Kidney (tissue), 22 donors: ENCODE measurements at places on chromosomes 5 and 9. TPM values are rescaled to one million over a fixed set of nuclear protein-coding genes. Genes with fewer than 3 reads are reported as not detected.
A peak's percentile ranks its signal among the peaks of the same experiment; 100 is the strongest.

DNA sequence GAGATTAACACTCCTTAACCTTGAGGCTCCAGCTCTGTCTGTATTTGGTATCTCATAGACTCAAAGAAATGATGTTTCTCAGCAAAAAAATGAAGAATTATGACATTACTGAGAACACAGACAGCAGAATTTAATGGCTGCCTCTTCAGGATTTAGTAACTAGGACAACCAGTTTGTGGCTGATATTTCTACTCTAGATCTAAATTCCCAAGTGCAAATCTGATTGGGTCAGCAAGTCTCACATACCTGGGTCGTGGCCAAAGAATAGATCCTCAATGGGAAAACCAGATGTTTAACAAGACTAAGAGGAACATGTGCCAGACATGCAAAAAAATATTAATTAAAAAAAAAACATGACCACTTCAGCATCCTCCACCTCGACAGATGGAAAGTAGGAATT, 608.9 kb downstream of the DTWD2 start:
- DNase-seq = no peak

DNA sequence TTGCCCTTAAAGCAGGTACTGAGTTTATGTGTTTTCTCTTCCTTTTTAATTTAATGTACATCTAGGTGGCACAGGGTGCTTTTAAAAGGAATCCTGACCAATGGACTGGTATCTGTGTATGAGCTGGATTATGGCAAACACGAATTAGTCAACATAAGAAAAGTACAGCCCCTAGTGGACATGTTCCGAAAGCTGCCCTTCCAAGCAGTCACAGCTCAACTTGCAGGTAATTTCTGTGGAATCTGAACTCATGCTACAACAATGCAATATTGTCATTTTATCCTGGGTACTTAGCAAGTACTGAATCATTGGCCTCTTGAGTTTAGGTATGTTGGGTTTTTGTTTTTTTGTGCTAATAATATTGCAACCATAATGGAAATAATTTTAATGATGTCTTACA, 14.4 kb upstream of the TMOD1 start:
- DNase-seq = no peak

DNA sequence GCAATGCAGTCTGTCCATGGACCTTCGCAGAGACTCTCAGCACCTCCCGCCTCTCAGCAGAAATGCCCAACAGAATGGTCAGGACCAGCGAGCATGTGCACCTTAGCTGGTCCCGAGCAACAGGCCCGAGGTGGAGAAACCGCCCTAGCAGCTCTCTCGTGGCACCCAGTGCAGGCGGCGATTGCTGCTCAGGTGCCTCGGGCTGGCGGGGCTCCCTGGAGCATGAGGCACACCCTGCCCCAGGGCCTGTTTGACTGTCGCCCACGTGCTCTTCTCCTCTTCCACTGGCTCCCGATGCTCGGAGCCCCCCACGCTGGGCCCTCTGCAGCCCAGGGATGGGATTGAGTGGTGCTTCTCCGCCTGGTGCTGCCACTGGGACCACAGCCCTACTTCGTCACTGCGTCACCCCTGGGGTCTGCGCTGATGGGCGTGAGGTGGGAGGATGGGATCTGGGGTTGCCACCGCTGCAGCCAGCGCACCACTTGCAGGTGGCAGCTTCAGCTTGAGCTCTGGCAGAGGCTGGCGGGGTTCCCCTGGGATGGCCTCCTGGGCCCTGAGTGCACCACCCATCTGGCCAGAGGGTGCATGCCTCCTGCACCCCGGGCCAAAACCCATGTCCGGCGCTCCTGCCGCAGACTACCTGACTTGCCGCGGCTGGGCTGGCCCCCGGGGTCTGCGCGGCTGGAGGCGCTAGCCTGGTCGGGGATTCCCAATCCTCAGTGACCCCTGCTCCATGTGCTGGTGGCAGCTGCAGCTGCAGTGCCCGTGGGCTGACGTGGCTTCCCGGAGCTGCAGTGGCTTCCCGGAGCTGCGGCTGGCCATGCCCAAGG, 244.2 kb downstream of the FOXD4L6 start:
- peak; percentile 37 for DNase-seq

- DNase-seq = no peak
Measured at GRCh38 chr5:148352696-148353095, 17.3 kb downstream of the SPINK9 start.

DNA sequence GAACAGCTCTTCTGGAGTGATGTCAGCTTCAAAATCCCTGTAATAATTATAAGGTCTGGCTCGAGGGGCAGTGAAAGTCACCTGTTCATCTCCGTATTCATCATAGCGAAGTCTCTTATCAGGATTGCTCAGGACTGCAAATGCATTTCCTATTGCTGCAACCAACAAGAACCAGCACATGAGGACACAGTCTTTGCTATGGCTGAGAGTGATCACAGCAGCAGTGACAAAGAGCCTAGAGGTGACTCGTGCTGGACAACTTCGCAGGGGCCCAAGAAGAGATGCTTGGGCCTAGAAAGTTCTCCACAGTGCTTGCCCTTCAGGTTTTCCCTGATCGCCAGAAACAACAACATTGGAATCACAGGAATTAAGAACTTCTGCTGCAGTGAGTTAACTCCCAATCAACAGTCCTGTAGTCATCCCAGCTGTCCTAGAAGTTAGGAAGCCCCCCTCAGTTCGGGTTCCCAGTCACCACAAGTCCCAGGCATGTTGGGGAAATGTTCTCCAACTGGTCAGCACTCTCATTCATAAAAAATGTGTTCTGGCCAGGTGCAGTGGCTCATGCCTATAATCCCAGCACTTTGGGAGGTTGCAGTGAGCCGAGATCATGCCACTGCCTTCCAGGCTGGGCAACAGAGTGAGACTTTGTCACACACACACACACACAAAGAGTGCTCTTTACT, 13.0 kb downstream of the DNAJC18 start:
- no peak for DNase-seq

DNA sequence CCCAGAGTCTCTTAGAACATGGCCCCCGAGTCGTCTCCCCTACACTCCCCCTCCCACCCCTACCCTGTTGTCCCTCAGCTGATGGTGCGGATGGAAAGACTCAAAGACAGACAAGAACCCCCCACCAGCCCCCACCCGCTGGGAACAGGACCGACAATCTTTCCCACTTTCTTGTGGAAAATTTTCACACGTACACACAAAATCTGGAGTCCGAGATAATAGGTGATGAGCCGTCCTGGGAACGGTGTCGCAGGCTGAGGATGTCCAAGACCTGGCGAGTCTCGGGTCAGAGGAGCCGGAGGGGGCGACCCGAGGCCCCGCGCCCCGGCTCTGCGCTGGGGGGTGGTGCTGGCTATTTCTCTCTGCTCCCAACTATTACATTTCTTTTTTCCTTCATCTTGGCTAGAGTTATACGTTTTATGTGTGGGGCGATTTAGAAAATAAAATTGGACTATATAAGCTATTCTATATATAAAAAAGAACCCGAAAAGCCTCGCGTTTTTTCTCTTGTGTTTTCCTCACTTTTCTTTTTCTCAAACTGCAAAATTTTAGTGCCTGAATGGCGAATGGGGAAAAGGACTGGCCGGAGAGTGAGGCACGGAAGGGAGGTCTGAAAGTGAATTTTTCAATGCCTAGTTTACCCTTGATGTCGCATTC, 188.8 kb downstream of the MEF2C start:
- DNase-seq = peak; percentile 14

DNA sequence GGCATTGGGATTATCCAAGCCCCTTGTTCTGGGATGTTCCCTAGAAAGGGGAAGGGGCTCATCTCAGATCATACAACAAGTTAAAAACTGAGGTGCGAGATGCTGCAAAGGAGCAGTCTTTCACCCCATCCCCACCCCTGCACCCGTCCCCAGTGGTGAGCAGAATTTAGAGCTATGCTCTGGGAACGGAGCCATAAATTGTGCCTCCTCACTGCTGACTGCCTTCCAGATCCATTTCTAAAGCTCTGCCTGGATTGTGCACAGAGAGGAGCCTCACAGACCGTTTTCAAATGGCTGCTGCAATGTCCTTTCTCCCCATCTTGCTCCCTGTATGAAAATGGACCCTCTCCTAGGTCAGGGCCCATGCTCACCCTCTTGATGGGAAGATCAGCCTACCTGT, 8.3 kb downstream of the SLC25A48 start:
- no peak for DNase-seq

GRCh38 chr5:39518516-39518915, 93.7 kb upstream of the DAB2 start:
- DNase-seq = no peak

- DNase-seq = no peak
Measured at GRCh38 chr9:114302727-114303126, 20.2 kb upstream of the ORM1 start.

- no peak for DNase-seq
Measured at GRCh38 chr9:2420543-2420942, 201.0 kb upstream of the VLDLR start.

DNA sequence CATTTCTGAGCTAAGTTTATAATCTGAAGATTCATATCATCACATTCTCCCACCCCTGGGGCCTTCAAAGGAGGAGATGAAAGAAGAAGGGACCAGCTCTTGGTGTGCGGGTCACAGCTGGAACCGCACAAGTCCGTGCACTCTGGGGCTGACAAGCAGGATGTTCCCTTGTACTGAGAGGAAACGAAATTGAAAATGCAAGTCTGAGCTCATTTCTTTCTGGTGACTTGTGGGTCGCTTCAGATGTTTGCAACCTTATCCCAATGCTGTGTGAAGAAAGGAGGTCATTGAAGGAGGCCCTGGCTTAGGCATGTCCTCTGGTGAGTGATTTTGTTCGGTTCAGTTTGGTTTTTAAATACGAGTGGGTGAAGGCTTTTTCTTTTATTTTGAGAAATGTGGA, 59.6 kb downstream of the C9orf152 start:
- DNase-seq = no peak

GRCh38 chr5:115941051-115941675, 21.1 kb upstream of the LVRN start:
- no peak for DNase-seq

DNA sequence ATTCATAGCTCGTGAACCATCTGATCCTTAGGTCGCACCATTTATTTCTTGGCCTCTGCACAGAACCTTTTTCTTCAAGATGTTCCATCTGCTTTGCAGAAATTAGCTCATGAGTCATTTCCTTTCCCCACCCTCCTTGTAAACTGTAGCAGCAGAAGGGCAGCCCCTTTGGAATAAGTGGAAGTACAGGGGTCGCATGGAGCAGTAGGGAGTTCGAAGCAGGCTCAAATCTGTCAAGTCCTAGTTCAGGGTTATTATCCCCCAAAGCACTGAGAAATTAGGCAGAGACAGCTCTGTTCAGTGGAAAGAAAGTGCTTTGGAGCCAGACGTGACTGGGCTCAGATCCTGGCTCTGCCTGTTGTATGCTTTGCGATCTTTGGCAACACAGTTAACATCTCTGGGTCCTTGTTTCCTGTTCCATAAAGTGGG, 84.2 kb downstream of the SGCD start:
- DNase-seq = no peak

DNA sequence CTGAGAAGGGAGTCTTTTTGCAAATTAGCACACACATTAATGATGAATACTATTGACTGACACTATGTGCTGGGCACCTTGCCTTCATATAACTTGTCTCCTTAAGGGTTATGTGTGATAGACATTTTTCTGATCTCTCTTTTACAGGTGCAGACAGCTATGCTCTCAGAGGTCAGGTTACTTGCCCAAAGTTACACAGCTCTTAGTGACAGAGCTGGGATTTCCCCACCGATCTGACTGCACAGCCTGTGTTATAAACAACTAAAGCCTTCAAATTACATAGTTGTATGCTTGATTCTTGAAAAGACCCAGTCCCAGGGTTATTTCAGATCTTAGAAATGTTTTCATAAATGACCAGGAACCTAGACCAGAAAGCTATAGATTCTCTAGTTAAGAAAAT, 462.7 kb downstream of the EBF1 start:
- DNase-seq = peak; percentile 4

DNA sequence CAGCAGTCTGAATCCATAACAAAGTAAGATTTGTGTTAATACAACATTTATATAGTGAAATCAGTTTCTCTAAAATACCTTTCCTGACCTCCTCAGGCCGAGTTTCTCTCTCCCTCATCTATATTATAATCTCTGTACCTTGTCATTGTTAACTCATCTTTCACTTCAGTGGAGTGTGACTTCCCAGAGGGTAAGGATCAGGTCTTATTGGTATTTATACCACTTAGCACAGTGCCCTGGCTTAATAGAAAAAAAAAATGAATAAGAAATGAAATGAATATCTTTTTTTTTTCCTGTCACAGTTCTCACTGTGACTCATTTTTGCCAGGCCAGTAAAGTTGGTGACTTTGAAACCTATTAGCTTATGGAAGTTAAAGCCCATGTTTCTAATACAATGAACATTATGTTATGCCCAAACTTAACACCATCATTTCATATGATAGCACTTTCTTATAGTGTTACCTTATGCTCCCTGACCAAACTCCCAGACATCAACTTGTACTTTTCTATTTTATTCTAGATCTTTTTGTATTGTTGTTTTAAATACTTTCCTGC, 90.1 kb downstream of the NR3C1 start:
- no peak for DNase-seq

DNA sequence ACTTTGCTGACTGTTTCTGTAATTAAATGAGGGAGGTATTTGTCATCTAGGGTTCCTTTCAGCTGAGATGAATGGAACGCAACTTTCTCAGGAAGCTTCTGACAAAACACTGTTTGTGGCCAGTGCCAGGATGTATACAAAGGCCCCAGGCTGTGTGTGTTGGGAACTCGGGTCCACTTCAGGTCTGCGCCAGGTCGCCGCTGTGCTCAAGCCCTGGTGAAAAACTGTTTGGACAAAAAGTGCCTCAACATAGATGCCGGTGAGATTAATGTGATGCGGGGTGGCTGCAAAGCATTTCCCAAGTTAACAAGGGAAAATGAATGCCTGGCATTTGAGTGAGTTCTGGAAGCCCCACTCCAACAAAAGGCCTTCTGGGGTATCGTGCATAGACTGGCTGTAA, 156.4 kb downstream of the GABBR2 start:
- no peak for DNase-seq

DNA sequence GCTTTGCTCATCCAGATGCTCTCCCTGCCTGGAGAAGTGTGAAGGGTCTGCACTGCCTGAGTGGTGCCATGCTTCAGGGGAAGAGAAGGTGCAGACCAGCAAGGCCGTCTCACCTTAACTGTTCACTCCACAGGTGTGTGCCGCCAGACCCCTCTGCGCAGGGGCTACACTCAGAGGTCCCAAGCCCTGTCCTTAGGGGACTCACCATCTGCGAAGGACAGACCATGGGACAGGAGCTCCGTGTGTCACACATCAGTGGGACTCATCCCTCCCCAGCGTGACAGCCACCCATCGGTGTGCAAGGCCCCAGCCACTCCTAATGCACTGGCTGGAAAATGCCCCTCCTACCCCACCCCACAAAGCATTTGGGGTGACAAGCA, 142.9 kb downstream of the OLFM1 start:
- no peak for DNase-seq

- no peak for DNase-seq
Measured at GRCh38 chr5:112977440-112977861, 853 bp downstream of the DCP2 start.

Gene GDF9
- 0.88 TPM for polyA plus RNA-seq

Gene SPINK4
- not detected for polyA plus RNA-seq

Gene NXNL2
- polyA plus RNA-seq = 4.9 TPM

Gene CBY3
- polyA plus RNA-seq = not detected

Gene MRNIP
- 25.3 TPM for polyA plus RNA-seq

Gene CCDC180
- polyA plus RNA-seq = 3.8 TPM

Gene APBA1
- polyA plus RNA-seq = 1.3 TPM

Gene C9orf78
- 62.1 TPM for polyA plus RNA-seq

Gene F2RL1
- polyA plus RNA-seq = 24.5 TPM

Gene PDE6A
- polyA plus RNA-seq = not detected

Gene GNA14
- 6.5 TPM for polyA plus RNA-seq

Gene REEP2
- polyA plus RNA-seq = 8.8 TPM
